ENCODE measurements at places on chromosomes 2 and 18. TPM values are rescaled to one million over a fixed set of nuclear protein-coding genes. Genes with fewer than 3 reads are reported as not detected.

- H3K4me3 ChIP-seq, result no peak overlapping the region
- no peak for DNase-seq
- H3K27ac ChIP-seq, result no peak overlapping the region
- peaks cover 13% of the 10 kb centered on the region for H3K4me1 ChIP-seq
- H3K27me3 ChIP-seq, result no peaks in the 10 kb centered on the region
Observed at GRCh38 chr18:45671321-45671720, 52.7 kb upstream of the SLC14A1 start.

The GRB14 gene
- 39.3 TPM for total RNA-seq

The INHBB gene
- total RNA-seq, result 3.2 TPM

The RTP5 gene
- not detected for total RNA-seq

The ATOH8 gene
- 23.3 TPM for total RNA-seq

The PPP1R7 gene
- 61.5 TPM for total RNA-seq

The CNDP1 gene
- not detected for total RNA-seq

GRCh38 chr18:62365420-62365819 lies 40.3 kb downstream of the TNFRSF11A start:
- no peaks in the 10 kb centered on the region for H3K36me3 ChIP-seq
- no peak for DNase-seq
- no peaks in the 10 kb centered on the region for H3K4me1 ChIP-seq
- H3K27ac ChIP-seq, result no peak overlapping the region

- H3K27me3 ChIP-seq, result peaks cover 6% of the 10 kb centered on the region
- no peak overlapping the region for H3K4me3 ChIP-seq
- DNase-seq, result no peak
- H3K36me3 ChIP-seq, result no peaks in the 10 kb centered on the region
- H3K27ac ChIP-seq, result peak overlapping the region; percentile 50
Observed at GRCh38 chr2:121836611-121837010, 81.2 kb downstream of the TSN start.

DNA sequence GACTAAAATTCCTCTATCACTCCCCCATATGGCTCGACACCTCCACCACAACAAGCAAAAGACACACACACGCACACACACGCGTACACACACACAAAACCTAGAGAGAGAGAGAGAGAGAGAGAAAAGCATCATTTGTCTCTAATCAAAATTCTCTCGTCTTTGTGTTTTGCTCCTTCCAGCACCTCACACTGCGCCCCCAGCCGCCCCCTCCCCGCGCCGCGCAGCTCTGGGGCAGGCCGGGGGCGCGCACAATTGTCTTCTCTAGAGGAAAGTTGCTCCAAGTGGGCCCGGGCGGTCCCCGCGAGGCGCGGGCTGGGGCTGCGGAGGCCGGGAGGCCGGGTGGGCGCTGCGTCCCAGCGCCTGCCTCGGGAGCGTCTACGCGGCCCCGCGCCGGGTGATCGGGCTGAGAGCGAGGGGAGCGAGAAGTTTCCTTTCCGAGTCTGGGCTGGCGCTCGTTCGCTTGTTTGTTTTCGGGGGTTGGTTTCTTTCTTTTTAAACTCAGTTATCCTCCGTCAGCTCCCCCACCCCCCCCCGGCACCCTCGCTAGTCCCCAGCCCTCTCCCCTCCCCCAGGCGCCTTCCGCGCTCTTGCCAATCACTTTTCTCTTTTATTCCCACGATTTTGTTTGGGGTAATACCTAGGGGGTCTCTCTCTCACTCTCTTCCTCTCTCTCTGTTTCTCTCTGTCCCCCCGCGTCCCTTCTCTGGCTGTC lies 4.1 kb downstream of the ZEB2 start:
- peak; percentile 68 for DNase-seq
- no peaks in the 10 kb centered on the region for H3K36me3 ChIP-seq
- peak overlapping the region; percentile 85 for H3K4me3 ChIP-seq
- H3K27ac ChIP-seq, result peak overlapping the region; percentile 98
- peaks cover 70% of the 10 kb centered on the region for H3K4me1 ChIP-seq

- no peaks in the 10 kb centered on the region for H3K27me3 ChIP-seq
- no peak overlapping the region for H3K4me3 ChIP-seq
- no peak overlapping the region for H3K27ac ChIP-seq
- DNase-seq, result no peak
- H3K4me1 ChIP-seq, result peaks cover 37% of the 10 kb centered on the region
- no peaks in the 10 kb centered on the region for H3K36me3 ChIP-seq
Observed at GRCh38 chr2:47227532-47228279, 72.6 kb upstream of the STPG4 start.

GRCh38 chr18:74225193-74225840 lies 66.4 kb downstream of the CYB5A start:
- no peaks in the 10 kb centered on the region for H3K27me3 ChIP-seq
- no peak for DNase-seq
- H3K36me3 ChIP-seq, result no peaks in the 10 kb centered on the region
- H3K4me3 ChIP-seq, result no peak overlapping the region
- H3K4me1 ChIP-seq, result no peaks in the 10 kb centered on the region

GRCh38 chr2:238644095-238645081 lies 203.5 kb upstream of the TWIST2 start:
- H3K36me3 ChIP-seq, result no peaks in the 10 kb centered on the region
- no peak overlapping the region for H3K4me3 ChIP-seq
- no peak overlapping the region for H3K27ac ChIP-seq
- peaks cover 5% of the 10 kb centered on the region for H3K27me3 ChIP-seq
- no peak for DNase-seq
- H3K4me1 ChIP-seq, result peaks cover 5% of the 10 kb centered on the region

- peaks cover 71% of the 10 kb centered on the region for H3K36me3 ChIP-seq
- H3K4me3 ChIP-seq, result no peak overlapping the region
- H3K27me3 ChIP-seq, result no peaks in the 10 kb centered on the region
- no peak overlapping the region for H3K27ac ChIP-seq
- H3K4me1 ChIP-seq, result no peaks in the 10 kb centered on the region
- DNase-seq, result no peak
Observed at GRCh38 chr18:41996020-41996419, 41.0 kb downstream of the PIK3C3 start.

- no peak overlapping the region for H3K27ac ChIP-seq
- peaks cover 13% of the 10 kb centered on the region for H3K4me1 ChIP-seq
- no peaks in the 10 kb centered on the region for H3K36me3 ChIP-seq
- peaks cover 23% of the 10 kb centered on the region for H3K27me3 ChIP-seq
Observed at GRCh38 chr18:37361335-37362157, 204.1 kb downstream of the CELF4 start.

The ADNP2 gene
- total RNA-seq, result 7.5 TPM

- no peak overlapping the region for H3K27ac ChIP-seq
- peaks cover 23% of the 10 kb centered on the region for H3K36me3 ChIP-seq
- no peak overlapping the region for H3K4me3 ChIP-seq
- peaks cover 10% of the 10 kb centered on the region for H3K4me1 ChIP-seq
- H3K27me3 ChIP-seq, result no peaks in the 10 kb centered on the region
Observed at GRCh38 chr2:172600557-172601008, 44.7 kb downstream of the PDK1 start.

- no peak overlapping the region for H3K4me3 ChIP-seq
- H3K4me1 ChIP-seq, result peaks cover 5% of the 10 kb centered on the region
- DNase-seq, result no peak
- no peak overlapping the region for H3K27ac ChIP-seq
Observed at GRCh38 chr2:171104379-171104778, 56.3 kb downstream of the TLK1 start.

GRCh38 chr2:98896944-98897343 lies 39.1 kb downstream of the CRACDL start:
- DNase-seq, result no peak
- H3K36me3 ChIP-seq, result no peaks in the 10 kb centered on the region
- H3K27me3 ChIP-seq, result no peaks in the 10 kb centered on the region
- H3K4me1 ChIP-seq, result no peaks in the 10 kb centered on the region
- no peak overlapping the region for H3K27ac ChIP-seq

The BCL11A gene
- total RNA-seq, result 27.1 TPM

GRCh38 chr2:167814881-167815718 lies 432.3 kb downstream of the STK39 start:
- no peak overlapping the region for H3K27ac ChIP-seq
- H3K36me3 ChIP-seq, result no peaks in the 10 kb centered on the region
- no peak for DNase-seq
- H3K27me3 ChIP-seq, result no peaks in the 10 kb centered on the region

The DUSP19 gene
- 11.4 TPM for total RNA-seq

- H3K36me3 ChIP-seq, result no peaks in the 10 kb centered on the region
- peaks cover 18% of the 10 kb centered on the region for H3K27me3 ChIP-seq
- H3K27ac ChIP-seq, result no peak overlapping the region
Observed at GRCh38 chr18:50410894-50411293, 36.0 kb downstream of the SKA1 start.

The CHRND gene
- total RNA-seq, result not detected

GRCh38 chr2:167851876-167852275 lies 395.5 kb downstream of the STK39 start:
- no peak overlapping the region for H3K27ac ChIP-seq
- DNase-seq, result no peak
- no peak overlapping the region for H3K4me3 ChIP-seq
- H3K4me1 ChIP-seq, result no peaks in the 10 kb centered on the region
- H3K36me3 ChIP-seq, result no peaks in the 10 kb centered on the region

GRCh38 chr2:119234021-119235019 lies 10.7 kb downstream of the STEAP3 start:
- H3K4me3 ChIP-seq, result no peak overlapping the region
- no peak overlapping the region for H3K27ac ChIP-seq
- no peak for DNase-seq
- no peaks in the 10 kb centered on the region for H3K27me3 ChIP-seq
- H3K36me3 ChIP-seq, result no peaks in the 10 kb centered on the region

DNA sequence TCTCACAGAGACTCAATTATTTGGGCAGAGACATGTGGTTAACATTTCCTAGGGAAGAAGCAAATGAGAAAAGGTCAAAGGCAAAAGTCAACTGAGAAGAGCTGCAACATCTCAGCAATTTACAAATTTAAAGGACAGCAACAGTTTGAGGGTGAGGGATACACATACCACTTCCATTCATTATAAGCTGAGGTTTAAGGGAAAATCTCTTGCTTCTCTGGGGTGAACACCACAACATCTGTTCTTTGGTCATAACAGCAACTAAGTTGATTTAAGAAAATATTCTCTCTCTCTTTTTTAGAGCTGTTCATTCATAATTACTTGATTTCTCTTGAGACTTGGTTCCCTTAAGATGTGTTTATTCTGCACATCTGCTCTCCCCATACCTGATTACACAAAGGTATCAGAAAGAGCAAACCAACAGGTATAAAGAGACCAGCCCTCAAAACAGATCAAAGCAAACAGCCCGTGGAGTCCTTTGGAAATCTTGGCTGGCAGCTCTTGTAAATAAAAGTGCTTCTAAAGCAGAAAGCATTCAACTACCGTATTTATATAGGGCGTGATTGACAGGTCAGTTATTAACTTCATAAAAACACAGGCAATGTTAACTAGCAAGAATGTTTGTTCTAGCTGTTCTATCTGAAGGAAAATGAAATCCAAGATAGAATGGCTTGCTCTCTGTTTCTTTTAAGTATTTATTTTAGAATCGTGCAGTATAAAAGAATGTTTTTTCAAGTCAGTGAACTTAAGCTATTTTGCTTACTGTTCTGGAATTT lies 132.8 kb downstream of the THADA start:
- H3K27me3 ChIP-seq, result no peaks in the 10 kb centered on the region
- peak overlapping the region; percentile 64 for H3K27ac ChIP-seq
- no peak overlapping the region for H3K4me3 ChIP-seq
- no peak for DNase-seq
- no peaks in the 10 kb centered on the region for H3K36me3 ChIP-seq

DNA sequence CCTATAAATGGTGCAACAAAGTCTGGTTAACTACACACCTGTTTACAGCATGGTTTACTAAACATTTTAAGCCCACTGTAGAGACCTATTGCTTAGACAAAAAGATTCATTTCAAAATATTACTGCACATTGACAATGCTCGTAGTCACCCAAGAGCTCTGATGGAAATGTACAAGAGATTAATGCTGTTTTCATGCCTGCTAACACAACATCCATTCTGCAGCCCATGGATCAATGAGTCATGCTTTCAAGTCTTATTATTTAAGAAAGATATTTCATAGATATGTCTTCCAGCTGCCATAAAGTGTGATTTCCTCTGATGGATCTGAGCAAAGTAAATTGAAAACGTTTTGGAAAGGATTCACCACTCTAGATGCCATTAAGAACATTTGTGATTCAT lies 781.1 kb downstream of the MBD2 start:
- no peak overlapping the region for H3K4me3 ChIP-seq
- H3K36me3 ChIP-seq, result no peaks in the 10 kb centered on the region
- no peak overlapping the region for H3K27ac ChIP-seq
- no peaks in the 10 kb centered on the region for H3K27me3 ChIP-seq

DNA sequence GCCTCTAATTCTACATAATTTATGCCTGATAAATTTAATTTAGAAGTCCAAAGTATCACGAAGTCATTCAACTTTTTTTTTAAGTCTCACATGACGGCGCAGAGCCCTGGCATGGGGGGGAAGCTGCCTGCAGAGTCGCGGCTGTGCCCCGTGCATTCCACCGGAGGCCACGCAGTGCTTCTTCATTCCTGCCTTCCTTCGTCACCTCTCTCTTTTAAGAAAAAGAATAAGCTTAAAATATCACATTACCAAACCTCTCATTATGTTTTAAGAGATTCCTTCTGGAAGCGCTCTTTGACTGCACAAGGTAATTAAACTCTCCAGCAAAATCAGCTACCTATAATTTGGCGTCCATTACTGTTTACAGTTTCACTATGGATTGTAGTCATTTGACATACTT lies 20.3 kb upstream of the KIDINS220 start:
- no peaks in the 10 kb centered on the region for H3K27me3 ChIP-seq
- H3K4me1 ChIP-seq, result no peaks in the 10 kb centered on the region
- no peak overlapping the region for H3K27ac ChIP-seq
- no peaks in the 10 kb centered on the region for H3K36me3 ChIP-seq
- no peak overlapping the region for H3K4me3 ChIP-seq

The ADGRF3 gene
- not detected for total RNA-seq

DNA sequence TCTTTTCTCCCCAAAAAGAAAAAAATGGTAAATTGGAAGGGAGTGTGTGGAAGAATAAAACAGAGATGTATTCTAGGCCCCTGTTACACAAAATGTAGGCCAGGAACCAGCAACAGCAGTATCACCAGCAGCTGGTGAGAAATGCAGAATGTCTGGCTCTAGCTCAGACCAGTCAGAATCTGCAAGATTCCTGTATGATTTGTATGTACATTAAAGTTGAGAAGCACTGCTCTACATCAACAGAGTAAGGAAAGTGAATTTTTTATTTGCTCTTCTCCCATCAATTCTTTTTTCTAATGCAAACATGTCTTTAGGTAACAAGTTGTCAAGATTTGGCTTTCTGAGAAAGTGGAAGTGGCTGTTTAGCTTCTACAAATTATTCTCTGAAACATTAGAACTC lies 235.4 kb upstream of the FANCL start:
- no peak for DNase-seq
- no peaks in the 10 kb centered on the region for H3K4me1 ChIP-seq
- H3K4me3 ChIP-seq, result no peak overlapping the region
- H3K27me3 ChIP-seq, result no peaks in the 10 kb centered on the region

- H3K27ac ChIP-seq, result peak overlapping the region; percentile 36
- no peaks in the 10 kb centered on the region for H3K36me3 ChIP-seq
- peaks cover 19% of the 10 kb centered on the region for H3K4me1 ChIP-seq
- DNase-seq, result no peak
Observed at GRCh38 chr2:25960920-25961319, 21.4 kb downstream of the KIF3C start.

DNA sequence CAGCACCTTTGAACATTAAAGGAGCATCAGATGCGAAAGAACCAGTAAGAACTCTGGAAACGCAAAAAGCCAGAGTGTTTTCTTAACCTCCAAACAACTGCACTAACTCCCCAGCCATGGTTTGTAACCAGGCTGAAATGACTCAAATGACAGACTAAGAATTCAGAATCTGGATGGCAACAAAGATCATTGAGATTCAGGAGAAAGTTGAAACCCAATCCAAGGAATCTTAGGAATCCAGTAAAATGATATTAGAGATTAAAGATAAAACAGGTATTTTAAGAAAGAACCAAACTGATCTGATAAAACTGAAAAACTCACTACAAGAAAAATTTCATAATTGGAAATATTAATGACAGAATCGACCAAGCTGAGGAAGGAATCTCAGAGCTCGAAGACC lies 116.7 kb downstream of the PTRHD1 start:
- H3K27me3 ChIP-seq, result no peaks in the 10 kb centered on the region
- no peak overlapping the region for H3K4me3 ChIP-seq
- peaks cover 14% of the 10 kb centered on the region for H3K36me3 ChIP-seq
- no peak for DNase-seq
- no peak overlapping the region for H3K27ac ChIP-seq

The IMPA2 gene
- 51.5 TPM for total RNA-seq
